ENCODE measurements at places on chromosomes 2 and 18.

DNA sequence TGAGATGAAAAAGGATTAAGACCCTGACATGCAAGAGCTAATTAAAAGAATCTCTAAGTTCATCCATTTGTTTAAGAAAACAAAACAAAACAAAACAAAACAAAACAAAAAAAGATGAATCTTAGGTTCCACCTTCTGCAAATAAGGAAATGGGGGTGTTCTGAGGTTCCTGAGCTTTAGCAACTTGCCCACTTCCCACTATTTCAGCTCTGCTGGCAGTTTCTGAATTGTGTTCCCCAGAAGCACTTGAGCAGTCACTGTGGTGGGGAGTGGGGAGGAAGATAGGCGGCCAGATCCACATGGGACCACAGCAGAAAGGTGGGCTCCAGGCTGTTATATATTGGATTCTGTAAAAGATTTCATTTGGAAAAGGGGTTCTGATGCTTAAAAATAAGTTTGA lies 20.3 kb downstream of the INO80C start:
- DNase-seq = no peak

DNA sequence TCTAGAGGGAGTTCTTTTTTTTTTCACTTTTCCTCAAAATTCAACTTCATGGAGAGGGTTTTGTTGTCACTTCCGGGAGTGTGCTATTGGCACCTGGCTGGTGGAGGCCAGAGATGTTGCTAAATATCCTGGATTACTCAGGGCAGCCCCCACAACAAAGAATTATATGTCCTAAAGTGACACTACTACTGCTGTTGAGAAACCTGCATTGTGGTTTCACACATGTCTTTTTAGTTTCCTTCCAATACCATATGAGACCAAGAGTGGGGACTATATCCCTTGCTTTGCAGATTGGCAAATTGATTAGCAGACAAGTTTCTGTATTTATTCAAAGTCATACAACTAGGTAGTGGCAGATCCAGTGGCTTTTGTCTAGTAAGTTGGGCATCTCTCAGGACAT lies 826.8 kb downstream of the TRIB2 start:
- DNase-seq = no peak

DNA sequence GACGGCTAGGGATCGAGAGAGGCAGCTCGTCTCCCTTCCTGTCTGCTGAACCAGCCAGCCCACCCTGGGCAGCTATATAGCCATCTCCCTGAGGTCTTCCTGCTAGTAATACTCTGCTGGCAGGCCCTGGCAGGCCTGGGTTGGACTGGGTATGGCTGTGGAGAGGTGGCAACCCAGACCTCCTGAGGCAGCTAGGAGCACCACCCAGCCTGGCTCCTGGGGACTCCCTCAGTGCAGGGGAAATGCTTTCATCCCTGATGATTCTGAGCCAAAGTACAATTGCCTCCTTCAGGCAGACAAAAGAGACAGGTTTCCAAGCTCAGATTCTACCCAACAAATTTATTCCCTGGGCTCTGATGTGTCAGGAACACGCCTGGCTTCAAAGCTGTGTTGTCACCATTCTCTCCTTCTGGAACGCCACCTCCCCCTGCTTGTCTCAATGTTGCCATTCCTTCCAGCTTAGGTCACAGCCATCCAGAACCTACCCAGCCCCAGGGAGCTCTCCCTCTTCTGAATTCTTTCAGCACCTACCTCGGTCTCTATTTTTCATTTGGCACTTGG lies 4.7 kb upstream of the DNAJB2 start:
- DNase-seq = no peak

GRCh38 chr2:158845859-158846258 lies 50.7 kb downstream of the DAPL1 start:
- DNase-seq = no peak

- DNase-seq = no peak
These were observed 46.3 kb upstream of the DARS1 start for GRCh38 chr2:136031711-136032110.

GRCh38 chr2:9745153-9745899 lies 97.9 kb upstream of the TAF1B start:
- no peak for DNase-seq

GRCh38 chr18:44682871-44683221 lies 2.2 kb downstream of the SETBP1 start:
- no peak for DNase-seq

- no peak for DNase-seq
These were observed 38.1 kb downstream of the LDLRAD4 start for GRCh38 chr18:13256444-13257305.

- no peak for DNase-seq
These were observed 35.4 kb downstream of the DGKD start for GRCh38 chr2:233389601-233390125.

DNA sequence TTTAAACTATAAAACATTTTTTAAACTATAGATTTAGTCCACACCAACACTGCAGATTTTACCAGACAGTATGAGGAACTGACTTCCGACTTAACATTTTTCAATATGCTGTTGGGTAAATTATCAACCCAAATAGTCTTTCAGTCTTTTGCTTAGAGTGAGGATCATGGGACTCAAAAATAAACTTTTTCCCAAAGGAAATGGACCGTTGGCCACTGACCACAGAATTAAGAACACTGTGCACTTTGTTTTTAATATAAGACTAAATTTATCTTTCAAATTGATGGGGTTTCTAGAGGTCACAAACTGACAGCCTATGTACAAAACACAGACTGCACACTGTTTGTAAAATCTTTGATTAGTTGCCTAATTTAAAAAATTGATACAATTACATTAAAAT lies 44.9 kb downstream of the FIGN start:
- DNase-seq = no peak
